ENCODE measurements at places on chromosomes 3 and 15. TPM values are rescaled to one million over a fixed set of nuclear protein-coding genes. Genes with fewer than 3 reads are reported as not detected.

The CKMT1A gene
- not detected for total RNA-seq

The CSPG4 gene
- under 0.01 TPM for total RNA-seq

The ARRDC4 gene
- total RNA-seq = 1.6 TPM

The MYH15 gene
- 0.13 TPM for total RNA-seq

The HHLA2 gene
- total RNA-seq = not detected

The IGSF11 gene
- 0.13 TPM for total RNA-seq

The ROPN1 gene
- not detected for total RNA-seq

The GP9 gene
- not detected for total RNA-seq

The STRIT1 gene
- total RNA-seq = not detected

The PLA2G4E gene
- not detected for total RNA-seq

The KAT2B gene
- 11.6 TPM for total RNA-seq

The SEMA3B gene
- 0.26 TPM for total RNA-seq

All from dermis microvascular lymphatic vessel endothelial cell (primary cell).